ENCODE measurements at places on chromosomes 4 and X.
A peak's percentile ranks its signal among the peaks of the same experiment; 100 is the strongest.

DNA sequence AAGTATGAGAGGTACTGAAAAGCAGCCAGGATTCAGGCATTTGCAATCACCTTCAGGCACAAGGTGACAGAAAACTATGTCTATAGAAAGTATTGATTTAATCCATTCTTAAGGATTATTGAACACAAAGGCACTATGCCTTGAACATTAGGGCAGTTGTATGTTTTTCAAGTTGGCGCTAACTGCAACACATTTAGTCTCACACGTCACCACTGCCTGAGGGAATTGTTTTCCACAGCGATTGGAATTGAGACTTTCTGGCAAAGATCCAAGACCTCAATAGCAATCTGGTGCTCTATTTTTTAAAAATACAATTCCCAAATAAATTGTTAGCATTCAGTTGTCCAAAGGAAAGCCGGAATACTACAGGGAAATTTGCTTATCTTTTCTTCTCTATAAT is 52.7 kb upstream of the FTHL17 start:
- DNase-seq: no peak

- DNase-seq: no peak
Measured at GRCh38 chr4:181416966-181417365, 826.2 kb upstream of the TENM3 start.

GRCh38 chrX:7514871-7515599 is 327.9 kb upstream of the VCX start:
- DNase-seq: no peak

- DNase-seq: no peak
Measured at GRCh38 chr4:31089815-31090214, 369.6 kb downstream of the PCDH7 start.

DNA sequence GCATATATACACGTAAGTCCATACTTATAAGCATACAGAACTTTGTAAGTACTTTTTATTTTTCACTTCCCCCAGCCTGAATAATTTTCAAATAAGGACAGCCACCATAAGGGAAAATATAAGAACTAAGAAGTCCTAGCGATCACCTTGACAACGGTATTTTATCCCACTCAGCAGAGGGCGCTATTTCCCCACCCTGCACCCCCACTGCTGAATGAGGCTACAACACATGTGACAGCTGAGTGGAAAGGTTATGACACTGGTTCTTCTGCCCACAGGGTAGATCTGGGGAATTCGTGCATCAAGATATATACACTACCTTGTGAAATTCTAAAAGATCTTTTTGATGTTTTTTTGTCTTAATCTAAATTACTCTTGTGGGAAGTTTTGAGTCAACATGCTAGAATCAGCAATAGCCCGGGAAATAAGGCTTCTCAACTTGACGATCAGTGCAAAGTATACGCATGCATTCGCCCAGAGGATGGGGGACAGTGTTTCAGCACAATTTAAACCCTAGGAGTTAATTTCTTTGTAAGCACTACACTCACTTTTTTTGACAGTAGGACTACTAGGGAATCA is 151.5 kb downstream of the CORIN start:
- peak; percentile 63 for DNase-seq

DNA sequence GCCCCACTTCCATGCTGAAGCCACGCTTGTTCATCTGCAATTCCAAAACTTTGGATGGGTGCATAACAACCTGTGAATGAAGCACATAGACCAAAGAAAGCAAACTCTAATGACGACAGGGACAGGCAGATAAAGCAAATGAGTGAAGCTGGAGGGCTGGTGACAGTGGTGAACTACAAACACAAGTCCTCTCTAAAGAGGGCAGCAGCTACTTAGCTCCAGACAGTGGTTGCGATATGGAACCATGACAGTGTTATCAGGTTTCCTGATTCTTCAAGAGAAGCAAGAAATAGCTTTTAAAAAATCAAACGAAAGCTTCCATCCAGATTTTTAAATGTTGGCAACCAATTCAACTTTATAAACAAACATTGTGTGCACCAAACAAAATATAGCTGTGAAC is 23.8 kb downstream of the NOX1 start:
- no peak for DNase-seq

GRCh38 chr4:184416913-184417734 is 57.2 kb downstream of the IRF2 start:
- DNase-seq: peak; percentile 63

DNA sequence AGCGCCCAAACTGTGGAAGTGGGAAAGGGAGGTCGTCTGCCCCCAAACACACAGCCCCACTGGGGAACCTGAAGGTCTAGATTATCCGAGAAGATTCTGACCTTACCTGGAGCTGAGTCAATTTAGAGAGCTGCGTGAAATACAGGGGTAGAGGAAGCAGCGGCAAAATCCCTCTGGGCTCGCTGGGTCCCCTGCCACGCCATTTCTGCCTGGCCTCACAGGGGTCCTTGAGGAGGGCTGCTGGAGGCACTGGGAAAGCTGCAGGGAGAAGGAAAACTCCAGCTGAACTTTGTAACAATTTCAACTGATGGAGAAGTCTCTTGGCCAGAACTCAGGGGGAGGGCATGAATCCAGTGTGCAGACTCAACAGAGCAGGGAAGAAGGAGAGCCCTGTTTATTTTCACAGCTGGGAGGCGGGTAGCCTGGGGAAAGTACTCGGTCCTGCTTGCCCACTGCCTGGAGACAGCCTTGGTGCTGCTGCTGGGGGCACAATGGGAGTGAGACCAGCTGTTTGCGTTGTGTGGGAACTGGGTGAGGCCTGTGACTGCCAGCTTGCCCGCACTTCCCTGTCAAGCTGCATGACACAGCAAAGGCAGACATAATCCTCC is 93.2 kb upstream of the MAPK10 start:
- DNase-seq: no peak

DNA sequence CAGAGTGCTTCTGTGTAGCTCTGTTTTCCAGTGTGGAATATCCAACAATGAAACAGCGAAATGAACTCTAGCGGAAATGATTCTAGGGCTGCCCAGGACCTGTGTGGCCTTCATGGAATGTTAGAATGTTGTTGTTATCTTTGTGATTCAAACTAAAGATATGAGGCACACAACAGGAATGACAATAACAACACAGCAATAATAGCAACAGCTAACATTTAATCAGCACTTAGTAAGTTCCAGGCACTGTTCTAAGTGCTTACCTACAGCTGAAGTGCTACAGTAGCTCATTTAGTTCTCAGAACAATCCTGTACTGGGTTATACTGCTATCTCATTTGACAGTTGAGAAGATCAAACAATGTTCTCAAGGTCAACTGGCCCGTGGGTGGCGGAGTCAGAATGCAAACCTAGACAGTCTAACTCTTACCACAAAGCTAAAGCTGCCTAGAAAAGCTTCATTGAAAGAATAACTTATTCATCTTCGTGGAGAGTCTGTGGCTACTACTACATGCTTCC is 63.7 kb downstream of the MAML3 start:
- DNase-seq: no peak

DNA sequence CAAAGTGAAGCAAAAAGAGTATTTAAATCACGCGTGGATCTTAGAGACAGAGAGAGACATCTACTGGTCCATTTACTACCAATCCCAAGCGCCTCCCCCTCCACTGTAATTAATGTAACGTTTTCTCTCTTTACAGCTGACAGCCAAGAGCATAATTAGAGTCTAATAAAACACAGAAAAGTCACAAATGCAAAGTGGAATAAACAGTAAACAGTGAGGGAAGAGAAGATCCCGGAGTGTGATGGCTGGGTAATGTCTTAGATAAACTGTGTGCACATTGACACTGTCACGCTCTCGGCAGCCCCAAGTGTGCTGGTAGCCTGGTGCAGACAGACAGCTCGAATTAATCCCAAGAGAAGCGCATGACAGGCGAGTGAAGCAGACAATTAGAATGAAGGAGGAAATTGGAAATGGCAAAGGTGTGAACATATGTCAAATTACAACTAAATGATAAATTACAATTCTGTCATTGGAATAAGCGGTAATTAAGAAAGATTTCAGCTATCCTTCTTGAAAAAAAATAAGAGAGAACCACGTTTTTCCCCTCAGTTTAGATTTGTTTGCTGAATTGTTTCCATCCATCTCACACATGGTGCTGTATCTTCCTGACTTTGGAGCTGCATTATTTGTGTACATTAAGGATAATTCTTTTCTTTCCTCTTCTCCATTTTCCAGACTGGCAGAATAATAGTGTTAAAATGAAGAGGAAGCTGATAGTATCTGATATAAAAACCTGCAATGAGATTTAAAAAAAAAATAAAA is 100.1 kb downstream of the CXXC4 start:
- DNase-seq: no peak

DNA sequence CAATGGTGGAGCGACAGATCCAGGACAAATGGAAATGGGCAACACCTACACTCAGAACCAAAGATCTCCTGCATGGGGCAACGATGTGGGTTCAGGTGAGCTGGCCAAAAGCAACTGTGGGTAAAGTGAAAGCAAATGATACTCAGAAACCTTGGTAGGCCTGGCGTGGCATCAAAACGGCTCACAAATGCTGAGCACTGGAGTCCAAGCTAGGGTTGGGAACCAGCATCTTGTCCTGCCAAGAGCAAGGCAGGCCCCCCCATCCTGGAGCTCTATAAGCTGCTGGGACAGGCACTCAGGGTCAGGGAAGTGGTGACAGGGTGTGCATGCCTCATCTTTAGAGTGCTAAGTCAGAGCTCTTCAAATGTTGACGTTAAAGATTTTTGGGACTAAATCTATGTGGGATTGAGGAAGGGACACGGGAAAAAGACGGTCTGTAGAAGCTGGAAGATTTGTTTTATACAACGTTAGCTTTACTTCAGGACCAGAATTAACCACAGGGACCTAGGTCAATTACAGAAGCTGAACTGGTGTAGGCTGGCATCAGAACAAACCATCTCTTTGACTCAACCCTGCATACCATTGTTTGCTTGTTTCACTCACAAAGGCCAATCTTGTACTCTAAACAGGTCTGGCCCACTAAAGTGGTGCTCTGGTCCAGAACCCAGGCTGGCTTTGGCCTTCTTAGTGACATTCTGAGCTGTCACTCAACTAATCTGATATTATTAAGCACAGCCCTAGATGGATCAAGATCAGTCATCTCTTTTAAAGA is 10.7 kb downstream of the ATP8A1 start:
- no peak for DNase-seq

DNA sequence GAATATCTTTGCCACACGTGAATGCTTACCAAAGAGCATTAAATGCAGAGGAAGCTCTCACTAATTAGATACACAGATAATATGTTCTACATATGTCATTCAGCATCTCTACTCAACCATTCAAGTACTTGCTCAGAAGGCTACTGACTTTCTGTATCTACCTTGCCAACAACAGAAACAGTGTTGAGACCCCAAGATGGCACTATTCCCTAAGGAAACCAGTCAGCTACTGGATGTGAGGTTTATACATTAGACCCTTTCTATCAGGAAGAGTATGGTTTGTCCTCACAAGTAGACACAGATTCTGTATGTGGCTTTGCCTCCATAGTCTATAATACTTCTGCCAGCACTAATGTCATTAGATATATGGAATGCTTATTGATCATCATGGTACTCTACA is 443.9 kb upstream of the INTU start:
- no peak for DNase-seq

- DNase-seq: no peak
Measured at GRCh38 chr4:144740316-144740715, 94.4 kb downstream of the HHIP start.

- DNase-seq: no peak
Measured at GRCh38 chrX:46733226-46733625, 25.7 kb downstream of the SLC9A7 start.

GRCh38 chr4:42633605-42634388 is 23.1 kb downstream of the ATP8A1 start:
- no peak for DNase-seq

DNA sequence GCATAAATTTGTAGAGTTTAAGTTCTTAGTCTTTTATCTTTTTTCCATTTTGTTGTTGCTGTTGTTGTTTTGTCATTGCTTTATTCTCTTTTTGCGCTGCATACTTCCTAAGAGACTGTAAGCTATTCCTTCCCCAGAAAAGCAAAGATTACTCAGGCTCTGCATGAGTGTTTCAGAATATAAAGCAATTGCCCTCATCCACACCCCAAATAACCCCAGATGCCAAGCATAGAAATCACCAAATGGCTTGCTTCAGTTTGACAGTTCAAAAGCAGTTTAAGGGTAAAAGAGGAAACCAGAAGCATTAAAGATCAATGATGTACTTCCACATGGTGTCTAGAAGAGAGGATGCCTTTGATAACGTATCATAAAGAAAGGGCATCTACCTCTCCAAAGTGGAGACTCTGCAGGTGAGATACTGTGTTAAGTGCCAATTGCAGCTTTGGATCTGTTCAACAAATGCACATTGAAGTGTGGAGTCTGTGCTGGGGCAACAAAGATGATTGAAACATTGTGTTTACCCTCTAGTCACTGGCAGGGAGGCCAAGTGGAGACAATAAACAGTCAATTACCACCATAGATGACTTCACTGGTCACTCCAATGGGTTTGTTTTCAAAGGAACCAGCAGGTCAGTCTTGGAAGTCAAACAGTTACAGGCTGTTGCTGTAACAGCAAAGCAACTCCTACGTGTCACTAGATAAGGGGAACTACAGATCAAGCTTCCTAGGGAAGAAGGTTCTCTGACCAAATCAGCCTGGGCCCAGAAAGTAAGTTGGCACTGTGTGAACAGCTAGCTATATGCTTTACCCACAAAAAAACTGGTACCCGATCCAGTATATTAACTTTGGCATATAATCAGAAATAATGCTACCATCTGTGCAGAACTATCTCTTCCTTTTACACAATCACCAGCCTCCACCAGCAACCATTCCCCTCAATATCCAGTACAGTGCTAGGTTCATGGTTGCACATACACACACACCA is 40.6 kb upstream of the IL21 start:
- no peak for DNase-seq

DNA sequence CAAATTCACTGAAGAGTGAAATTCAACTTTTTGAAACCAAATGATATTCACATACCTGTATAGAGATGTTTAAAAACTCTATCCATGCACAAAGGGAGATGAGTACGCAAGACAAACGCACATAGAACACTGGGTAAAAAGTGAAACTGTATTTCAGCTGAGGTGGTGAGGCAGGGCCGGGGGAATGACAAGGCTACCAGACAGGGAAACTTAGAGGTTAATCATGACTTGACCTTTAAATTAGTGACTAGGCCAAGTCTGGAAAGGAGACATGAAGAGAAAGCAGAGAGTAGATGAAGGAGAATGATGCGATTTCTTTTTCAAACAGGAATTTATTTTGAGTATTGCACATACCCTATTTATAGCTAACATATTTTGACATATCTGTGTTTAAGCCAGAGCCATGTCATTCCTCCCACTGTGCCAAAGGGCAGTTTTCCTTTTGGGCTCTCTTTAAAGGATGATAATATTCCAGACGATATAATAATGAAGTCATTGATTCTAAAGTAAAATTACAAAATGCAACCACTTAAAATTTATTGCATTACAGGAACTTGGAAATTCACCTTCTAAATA is 49.4 kb downstream of the ARHGEF6 start:
- peak; percentile 21 for DNase-seq

- no peak for DNase-seq
Measured at GRCh38 chrX:129780441-129781105, 824 bp downstream of the SASH3 start.

DNA sequence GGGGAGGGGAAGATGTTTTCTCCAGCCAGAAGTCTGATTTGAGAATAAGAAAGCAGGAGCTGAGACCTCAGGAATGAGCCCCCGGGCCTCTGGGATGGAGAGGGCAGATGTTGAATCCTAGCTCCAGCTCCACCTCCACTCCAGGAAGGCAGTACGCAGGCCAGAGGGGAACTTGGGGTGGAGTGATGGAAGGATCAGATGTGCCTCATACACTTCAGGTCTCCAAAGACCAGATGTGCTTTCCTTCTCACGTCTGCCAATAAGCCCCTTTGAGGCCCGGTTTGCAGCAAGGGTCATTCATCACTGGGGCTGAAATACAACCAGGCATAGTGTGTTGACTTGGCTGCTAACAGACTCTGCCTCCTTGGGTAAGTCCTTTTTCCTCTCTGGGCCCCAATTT is 28.1 kb downstream of the STARD8 start:
- DNase-seq: no peak
